G401 (cell line): ENCODE measurements at places on chromosomes 6 and 20.

DNA sequence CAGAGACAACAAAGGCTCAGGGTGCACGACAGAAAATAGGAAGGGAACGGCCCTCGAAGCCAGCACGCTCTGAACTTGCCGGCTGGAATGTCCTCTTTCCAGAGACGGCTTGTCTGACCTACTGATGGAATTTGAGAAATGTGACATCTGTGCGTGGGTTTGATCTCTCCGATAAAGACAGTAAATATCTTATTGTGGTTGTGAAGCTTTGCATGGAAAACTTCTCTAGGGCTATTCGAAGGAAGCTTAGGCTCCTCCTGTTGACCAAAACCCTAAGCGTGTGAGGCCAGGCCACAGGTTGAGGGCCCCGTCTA, 247.3 kb downstream of the ZNF217 start:
- DNase-seq, result no peak

GRCh38 chr6:137427656-137428290, 66.4 kb downstream of the OLIG3 start:
- DNase-seq, result no peak

DNA sequence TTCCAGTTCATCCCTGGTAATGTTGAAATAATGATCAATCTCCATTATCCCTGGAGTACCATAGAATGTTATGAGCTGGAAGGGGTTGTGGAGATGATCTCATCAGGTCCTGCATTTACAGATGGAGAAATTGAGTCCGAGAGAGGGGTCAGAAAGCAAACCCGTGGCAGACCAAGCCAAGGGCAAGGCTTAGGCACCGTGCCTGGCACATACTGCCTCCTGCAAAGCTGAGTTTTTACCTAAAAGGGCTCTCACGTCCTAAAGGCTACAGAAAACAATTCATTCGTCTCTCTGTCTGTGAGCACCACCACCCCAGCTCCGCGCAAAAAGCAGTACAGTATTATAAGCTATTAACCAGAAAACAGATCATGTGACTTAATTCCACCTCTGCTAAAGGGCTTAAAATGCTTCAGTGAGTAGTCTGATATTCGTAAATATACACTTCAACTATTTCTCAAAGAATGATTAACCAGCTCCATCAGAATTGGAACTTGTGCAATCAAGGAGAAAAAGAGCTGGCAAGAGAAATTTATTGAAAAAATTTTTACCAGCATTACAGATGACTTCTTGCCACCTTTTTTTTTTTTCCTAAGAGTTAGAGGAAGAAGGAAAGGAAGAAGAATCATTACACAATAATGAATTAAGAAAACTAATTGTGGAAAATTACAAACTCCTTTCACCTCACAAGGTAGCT, 3.4 kb upstream of the PARD6B start:
- DNase-seq, result no peak

GRCh38 chr6:109457562-109457996, 2.0 kb upstream of the MICAL1 start:
- peak; percentile 64 for DNase-seq

DNA sequence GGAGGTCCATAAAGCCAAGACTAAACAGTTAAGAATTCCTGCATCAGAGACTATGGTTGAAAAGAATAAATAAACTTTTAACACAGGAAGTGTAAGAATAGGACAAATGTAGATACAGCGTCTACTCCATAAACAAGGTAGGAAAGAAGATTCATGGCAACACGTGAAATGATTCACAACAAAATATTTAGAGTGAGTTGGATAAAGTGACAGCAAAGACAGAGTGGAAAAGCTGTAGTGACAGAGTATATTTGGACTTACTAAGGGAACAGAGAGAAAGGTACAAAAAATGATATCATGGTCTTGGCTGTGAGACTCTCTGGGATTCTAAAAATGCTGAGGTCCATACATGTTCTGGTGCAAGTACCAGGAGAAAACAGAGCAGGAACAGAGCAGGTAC, 21.9 kb upstream of the KIAA0408 start:
- DNase-seq, result no peak

GRCh38 chr20:62647521-62648317, 5.4 kb downstream of the SLCO4A1 start:
- DNase-seq, result no peak

DNA sequence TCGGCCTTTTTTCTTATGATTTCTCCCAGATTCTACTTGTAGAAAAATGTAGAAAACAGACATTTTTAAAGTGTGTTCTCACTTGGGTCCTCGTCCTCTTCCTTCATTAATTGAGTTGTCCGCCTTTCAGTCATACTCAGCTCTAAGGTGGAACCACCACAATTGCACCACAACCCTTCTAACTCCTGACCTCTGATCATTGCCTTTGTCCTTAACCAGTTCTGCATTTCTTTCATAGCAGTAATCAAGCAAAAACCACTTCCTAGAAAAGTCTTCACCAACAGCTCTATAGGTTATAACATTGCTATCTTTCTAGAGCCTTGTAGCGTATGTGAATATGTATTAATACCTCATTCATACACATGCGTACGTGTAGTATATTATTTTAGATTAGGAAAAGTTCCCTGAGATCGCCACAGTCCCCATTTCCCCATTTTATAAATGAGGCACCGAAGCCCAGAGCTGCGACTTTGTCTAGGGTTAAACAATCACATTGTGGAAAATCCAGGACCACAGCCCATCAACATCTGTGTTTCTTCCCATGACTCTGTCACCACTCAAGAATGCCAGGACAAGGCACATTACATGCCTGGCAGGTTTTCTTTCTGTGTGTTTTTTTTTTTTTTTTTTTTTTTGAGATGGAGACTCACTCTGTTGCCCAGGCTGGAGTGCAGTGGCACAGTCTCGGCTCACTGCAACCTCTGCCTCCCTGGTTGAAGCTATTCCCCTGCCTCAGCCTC, 175.5 kb downstream of the BTBD3 start:
- no peak for DNase-seq

DNA sequence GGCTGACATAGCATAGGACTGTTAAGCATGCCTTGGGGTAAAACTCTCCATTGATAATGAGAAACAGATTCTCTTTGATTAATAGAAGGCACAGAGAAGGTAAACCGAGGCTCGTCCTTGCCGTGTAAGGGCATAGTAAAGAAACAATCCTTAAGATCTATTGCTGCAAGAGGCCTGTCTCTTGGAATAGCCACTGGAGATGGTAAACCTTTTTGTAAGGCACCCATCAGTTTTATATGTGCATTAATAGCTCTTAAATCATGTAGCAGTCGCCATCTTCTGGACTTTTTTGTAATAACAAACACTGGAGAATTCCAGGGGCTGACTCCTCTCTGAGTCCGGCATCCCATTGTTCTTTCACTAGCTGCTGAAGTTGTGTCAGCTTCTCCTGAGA, 8.4 kb upstream of the ABHD12 start:
- peak; percentile 91 for DNase-seq

- DNase-seq, result no peak
These were observed 7.5 kb upstream of the SLA2 start for GRCh38 chr20:36653456-36653855.

DNA sequence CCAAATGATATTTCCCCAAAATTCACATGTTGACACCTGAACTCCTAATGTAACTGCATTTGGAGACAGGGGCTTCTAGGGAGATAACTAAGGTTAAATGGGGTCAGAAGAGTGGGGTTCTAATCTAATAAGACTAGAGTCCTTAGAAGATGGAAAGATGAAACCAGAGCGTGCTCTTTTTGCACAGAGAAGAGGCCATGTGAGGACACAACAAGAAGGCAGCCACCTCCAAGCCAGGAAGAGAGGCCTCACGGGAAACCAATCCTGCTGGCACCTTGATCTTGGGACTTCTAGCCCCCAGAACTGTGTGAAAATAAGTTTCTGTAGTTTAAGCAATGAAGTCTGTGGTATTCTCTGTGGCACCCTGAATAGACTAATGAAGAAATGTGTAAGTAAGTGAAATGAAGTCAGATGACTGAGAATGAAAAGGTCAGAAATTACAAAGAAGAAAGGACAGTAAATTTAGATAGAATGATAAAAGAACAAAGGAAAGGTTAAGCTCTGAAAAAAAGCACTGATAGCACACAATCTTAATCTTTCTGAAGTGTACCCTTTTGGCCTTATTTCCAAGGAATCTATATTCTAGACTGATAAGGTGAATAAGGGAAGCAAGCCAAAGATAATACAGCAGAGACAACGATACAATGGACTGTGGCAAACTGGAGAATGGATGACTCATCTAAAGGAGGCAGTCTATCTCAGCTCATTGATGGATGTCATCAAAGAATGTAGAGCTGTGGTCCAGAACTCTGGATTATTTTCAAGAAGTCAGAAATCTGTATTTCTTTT, 110.4 kb downstream of the MYB start:
- no peak for DNase-seq

DNA sequence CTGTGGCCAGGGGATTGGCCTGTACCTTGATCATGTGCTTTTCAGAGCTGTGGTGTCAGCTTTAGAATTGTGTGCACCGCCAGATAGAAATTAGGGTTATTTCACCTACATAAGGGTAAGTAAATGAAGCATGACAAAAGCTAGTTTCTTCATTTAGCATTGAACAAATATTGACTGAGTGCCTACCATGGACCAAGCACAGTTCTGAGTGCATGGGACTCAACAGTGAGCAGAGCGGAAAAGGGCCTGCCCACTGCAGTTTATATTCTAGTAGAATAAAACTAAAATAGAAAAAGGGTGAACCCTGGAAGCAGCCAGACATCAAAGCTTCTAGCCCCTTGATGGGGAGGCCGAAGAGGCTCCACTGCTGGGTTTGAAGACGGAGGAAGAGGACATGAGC, 25.6 kb downstream of the ECT2L start:
- DNase-seq, result no peak

DNA sequence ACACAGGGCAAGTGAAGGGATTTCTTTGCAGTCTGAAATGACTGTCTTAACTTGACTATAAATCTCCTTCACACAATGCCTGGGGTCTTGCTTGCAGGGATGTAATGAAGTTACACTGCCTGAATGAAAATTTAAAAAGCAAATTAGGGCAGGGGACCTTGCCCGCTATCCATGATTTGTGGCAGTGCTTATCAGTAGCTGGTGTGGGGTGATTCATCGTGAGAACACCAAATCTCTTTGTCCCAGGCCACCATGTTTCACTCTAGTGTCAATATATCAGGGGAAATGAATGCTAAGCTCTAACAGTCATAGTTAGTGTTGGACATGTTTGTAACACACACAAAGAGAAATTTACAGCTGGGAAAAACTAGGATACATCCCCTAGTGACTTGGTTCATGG, 713.7 kb upstream of the EPHA7 start:
- no peak for DNase-seq

GRCh38 chr6:161406646-161407045, 132.8 kb upstream of the AGPAT4 start:
- no peak for DNase-seq

- peak; percentile 46 for DNase-seq
These were observed 20.3 kb downstream of the TTBK1 start for GRCh38 chr6:43263314-43264178.

DNA sequence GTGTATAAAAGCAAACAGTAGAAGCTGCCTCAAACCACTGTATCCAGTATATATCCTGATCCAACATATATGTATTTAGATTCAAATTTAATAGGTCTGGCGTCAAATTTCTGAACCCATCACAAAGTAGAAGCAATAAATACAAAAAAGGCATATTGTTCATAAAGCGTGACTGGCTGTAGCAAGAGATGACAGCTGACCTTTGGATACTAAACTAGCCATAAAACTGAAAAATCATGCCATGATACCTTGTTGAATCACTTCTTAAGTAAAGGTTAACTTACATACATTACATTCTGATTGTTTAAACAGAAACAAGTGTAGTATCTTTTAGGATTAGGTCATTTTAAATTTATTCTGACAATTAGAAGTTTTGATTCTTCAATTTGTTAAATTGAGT, 372.0 kb upstream of the FLRT3 start:
- DNase-seq, result no peak

DNA sequence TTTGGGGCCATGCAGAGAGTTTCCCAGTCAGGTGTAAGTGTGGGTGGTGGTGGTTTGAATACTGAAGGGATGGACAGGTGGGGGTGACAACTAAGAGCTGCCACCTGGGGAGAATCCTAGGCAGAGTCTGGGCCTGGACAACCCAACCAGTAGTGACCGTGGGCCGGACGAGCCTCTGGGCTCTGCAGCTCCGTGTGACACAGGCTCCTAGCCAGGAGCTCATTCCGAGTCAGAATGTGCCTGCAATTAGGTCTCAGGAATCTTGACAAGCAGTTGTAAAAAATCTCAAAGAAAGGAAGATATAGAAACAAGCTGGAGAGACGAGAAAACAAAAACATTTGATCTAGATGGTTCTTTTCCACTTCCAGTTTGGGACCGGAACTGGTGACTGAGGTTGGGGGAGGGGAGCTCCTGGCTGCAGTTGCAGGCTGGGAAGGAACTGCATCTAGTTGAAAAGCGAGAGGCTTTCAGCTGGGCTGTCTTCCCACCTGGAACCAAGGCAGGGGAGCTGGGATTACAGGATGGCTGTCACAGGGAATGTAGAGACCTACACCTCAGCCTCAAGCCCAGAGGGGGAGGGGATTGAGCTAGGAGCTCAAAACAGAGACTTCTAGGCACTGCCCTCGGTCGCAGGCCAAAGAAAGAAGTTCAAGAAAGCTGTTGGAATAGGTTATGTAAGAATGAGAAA, 156.9 kb downstream of the PAX1 start:
- DNase-seq, result no peak

DNA sequence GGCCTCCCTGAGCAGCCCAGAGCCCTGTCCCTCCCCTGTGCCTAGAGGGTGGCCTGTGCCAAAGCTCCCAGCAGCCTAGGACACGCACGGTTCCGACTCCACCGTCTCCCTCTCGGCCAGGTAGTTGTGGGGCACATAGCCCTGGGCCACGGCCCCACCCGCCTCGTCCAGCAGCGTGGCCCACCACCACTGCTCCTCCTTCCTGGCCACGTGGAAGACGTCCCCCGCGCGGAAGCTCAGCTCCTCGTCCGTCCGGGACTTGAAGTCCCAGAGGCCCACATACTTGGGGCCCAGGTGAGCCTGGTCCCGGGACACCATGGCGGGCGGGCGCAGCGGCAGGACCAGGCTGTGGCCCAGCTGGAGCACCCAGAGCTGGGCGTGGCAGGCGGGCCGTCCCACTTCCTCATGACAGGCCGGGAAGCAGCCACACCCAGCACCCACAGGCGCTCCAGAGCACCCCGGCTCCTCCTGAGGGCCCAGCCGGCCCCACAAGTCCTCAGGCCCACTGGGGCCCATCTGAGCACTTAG, at the start of gene PTK6:
Gene PTK6 (minus strand): TSS at position 380 of the 528 bp plus-strand sequence. CDS start 62 bp downstream, at position 318.
- DNase-seq, result no peak

GRCh38 chr6:150622941-150623874, 23.5 kb downstream of the PLEKHG1 start:
- DNase-seq, result no peak

GRCh38 chr6:106476331-106477105, 116.0 kb downstream of the CRYBG1 start:
- DNase-seq, result no peak

- DNase-seq, result no peak
These were observed 45.9 kb upstream of the POU5F1 start for GRCh38 chr6:31216208-31216898.

DNA sequence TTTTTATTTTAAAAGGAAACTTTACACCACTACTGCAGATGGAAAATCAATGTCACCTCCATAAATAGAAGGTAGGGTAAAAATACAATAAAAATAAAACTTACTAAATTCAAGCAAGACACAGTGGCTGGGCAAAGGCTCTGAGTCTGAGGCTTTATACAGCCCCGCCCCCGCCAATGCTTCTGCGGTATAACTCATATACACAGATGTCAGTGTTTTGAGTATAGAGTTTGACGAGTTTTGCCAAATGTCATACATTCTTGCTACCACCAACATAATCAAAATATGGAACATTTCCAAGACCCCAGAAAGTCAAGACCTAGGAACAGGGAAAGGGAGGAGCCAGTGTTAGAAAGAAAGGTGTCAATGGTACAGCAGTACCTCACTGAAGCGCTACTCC, 12.8 kb downstream of the NFATC2 start:
- no peak for DNase-seq
